Astrocyte (in vitro differentiated cells and primary cell): ENCODE measurements at places on chromosomes 11 and 22.

GRCh38 chr11:120792306-120792705, 231.6 kb upstream of the TBCEL start:
- DNase-seq: no peak

- peak; percentile 77 for DNase-seq
Observed at GRCh38 chr22:29772170-29772641, 5.0 kb downstream of the UQCR10 start.

- DNase-seq: no peak
Observed at GRCh38 chr22:27984001-27984695, 65.1 kb upstream of the PITPNB start.

GRCh38 chr11:13486926-13487660, 8.7 kb downstream of the PTH start:
- no peak for DNase-seq

DNA sequence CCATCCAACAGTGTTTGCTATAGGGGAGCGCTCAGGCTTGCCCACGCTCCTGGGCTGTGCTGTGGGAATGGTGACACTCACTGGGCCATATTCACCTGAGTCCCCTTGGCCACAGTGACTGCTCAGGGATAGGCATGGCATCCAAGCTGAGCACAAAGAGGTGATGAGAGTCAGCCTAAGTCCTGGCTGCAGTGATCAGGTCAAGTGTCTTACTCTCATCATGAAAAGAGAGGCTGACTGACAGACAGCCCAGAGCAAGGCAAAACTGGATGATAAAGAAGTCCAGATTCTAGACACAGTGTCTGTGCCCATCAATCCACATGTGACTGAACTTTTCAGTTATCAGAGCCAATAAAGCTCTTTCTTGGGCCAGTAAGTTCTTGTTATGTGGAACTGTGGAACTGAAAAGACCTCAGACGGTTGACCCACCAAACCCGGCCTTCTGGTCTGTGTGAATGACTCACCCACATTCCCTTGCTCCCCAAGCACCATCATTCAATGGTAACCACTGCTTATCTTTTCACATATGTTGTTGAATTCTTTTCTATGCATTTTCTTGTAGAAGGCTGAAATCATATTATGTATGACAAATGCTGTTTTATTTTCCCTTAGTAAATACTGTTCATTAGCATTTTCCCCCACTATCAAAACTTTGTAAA, 43.2 kb upstream of the YPEL1 start:
- peak; percentile 95 for DNase-seq

DNA sequence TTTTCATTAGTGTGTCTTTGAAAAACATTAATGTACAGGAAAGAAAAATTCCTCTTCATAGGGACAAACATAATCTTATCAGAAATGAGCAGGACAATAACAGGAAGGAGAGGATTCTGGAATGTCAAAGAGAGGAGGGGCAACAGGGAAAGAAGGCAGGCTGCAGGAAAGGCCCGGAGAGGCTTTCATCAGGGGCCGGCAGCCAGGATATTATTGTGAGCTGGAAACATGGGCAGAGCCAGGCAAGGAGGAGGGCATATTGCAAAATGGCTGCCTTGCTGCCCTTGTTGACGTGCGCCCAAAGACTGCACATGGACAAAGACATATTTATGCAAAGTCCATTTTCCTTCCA, 433.7 kb downstream of the ETS1 start:
- no peak for DNase-seq
